GM20000 (cell line): ENCODE measurements at places on chromosomes 1 and 21.
A peak's percentile ranks its signal among the peaks of the same experiment; 100 is the strongest.

- DNase-seq = no peak
Measured at GRCh38 chr1:93322349-93322748, 23.4 kb upstream of the DR1 start.

- no peak for DNase-seq
Measured at GRCh38 chr1:62178372-62178771, 16.3 kb upstream of the L1TD1 start.

DNA sequence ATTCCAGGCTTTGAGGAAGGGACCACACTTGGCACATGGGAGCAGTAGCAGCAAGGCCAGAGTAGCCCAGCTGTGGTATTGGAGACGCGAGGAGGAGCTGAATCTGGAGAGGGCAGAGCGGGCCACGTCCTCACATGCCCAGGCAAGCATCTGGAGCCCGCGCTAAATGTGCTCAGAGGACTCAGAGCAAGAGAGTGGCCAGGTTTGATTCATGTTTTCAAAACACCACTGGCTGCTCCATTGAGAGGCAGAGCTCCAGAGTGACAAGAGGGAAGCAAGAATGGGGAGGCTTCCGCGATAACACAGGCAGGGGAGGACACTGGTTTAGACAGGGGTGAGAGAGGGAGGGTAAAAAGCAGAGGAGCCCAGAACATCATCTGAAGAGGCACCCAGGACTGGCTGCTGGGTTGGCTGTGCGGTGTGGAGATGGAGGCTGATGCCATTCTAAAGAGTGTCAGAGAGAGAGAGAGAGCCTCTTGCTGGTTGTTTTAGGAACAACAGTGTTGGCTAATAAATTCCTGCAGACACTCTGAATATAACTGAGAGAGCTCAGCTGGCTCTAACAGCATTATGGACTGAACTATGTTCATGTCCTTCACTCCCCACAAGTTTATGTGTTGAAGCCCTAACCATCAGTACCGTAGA, 32.3 kb downstream of the RCAN1 start:
- DNase-seq = peak; percentile 61

DNA sequence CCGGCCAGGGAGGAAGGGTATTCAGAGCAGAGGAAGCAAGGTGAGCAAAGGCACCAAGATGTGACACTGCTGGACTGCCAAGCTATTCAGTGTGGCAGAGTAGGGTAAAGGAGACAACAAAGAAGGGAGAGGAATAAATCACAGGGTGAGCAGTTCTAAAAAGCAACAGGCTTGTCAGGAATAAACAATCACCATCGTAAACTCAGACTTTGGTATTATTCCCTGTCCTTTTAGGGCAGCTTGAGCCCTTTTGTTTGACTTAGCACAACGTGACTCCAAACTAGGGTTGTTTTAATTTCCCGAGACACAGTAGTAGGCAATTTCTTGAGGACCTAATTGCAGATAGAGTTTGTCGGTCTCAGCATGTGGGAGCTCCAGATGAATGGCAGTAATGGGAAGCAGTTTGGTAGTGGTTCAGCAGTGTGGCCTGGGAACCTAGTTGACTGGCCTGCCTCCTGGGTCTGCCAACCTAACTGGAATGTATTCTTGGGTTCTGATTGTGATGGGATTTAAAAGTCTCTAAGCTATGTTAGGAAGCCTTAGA, 4.3 kb downstream of the CR1L start:
- DNase-seq = no peak

DNA sequence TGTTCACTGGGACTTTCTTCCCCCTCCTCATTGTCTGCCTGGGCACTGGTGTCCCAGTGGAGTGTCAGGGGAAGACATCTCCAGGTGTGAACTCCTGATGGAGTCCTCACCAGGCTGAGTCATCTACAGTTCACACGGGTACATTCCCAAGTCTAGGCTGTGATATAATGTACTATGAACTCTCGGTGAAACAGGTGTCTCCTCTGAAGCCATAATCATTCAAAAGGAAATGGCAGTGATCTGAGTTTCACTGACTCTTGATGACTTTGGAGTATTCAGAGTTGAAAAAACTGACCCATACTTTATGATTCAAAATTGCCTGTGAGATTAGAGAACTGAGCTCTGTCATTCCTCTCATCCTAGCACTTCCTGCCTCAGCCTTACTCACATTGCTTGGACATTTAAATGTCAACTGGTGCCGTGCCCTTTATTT, 9.1 kb downstream of the LAMC2 start:
- DNase-seq = no peak

GRCh38 chr1:203308328-203308922, 3.1 kb downstream of the BTG2 start:
- DNase-seq = no peak

DNA sequence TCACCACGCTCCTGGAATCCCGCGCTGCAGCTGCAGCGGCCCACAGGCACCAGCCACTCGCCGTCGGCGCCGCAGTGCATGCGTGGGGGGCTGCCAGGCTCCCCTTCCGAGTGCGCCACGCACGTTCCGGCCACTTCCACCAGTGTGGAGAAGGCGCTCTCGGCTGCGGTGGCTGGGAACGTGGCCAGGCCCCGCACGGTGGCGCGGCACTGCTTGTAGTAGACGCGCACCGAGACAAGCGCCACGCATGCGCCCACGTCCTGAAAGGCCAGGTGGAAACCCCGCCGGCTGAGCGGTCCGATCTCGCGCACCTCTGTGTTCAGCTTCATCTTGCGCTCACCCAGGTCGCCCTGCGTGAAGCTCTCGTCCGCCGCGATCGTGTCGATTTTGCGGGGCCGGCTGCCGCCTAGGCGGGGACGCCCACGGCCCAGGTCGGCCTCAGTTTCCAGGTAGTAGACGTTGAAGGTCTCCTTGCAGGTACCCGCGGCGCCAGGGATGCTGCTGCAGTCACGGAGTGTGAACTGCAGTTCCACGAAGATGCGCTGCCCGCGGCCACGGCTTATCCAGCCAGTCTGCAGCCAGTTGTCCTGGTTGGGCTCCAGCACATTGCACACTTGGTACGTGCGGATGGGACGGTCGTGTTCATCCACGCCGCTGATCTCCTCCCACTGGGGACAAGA, 3.4 kb downstream of the EPHA10 start:
- DNase-seq = no peak

- DNase-seq = no peak
Measured at GRCh38 chr1:87685311-87686135, 356.8 kb downstream of the LMO4 start.

GRCh38 chr1:54804471-54805132, 3.5 kb upstream of the TTC22 start:
- no peak for DNase-seq

GRCh38 chr1:240991230-240991629, 365.8 kb downstream of the RGS7 start:
- no peak for DNase-seq

DNA sequence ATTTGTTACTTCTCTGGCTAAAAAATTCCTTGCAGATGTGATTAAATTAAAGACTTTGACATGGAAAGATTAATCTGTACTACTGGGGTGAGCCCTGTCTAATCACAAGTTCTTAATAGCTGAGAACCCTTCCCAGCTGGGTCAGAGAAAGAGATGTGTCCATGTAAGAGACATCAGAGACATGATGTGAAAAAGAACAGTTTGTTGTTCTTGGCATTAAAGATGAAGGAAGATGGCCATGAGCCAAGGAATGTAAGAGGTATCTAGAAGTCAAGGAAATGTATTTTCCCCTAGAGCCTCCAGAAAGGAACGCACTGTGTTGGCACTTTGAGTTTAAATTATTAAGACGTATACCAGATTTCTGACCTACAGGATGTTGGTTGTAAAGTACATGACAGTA, 1271.5 kb upstream of the PRMT6 start:
- no peak for DNase-seq

- no peak for DNase-seq
Measured at GRCh38 chr1:67524143-67525052, 94.2 kb upstream of the SERBP1 start.

DNA sequence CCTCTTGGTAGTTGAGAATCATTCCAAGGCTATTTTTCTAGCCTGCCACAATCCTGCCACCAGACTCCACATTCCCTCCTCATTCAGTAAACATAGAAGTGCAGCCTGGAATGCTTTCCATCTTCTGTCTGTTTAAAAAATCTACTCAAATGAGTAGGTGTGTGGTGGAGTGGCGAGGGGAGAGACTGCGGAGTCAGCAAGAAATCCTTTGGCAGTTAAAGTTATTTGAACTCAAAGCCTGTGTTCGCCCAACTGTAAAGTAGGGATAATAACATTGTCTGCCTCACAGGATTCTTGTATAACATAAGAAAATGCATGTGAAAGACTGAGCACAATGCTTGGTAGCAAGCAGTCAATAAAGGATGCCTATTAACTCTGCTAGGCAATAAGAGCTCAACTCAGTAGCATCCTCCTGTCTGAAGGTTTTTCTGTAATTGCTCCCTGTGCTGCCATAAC, 22.2 kb upstream of the DPT start:
- no peak for DNase-seq

- DNase-seq = no peak
Measured at GRCh38 chr1:177128665-177129281, 35.7 kb downstream of the ASTN1 start.

DNA sequence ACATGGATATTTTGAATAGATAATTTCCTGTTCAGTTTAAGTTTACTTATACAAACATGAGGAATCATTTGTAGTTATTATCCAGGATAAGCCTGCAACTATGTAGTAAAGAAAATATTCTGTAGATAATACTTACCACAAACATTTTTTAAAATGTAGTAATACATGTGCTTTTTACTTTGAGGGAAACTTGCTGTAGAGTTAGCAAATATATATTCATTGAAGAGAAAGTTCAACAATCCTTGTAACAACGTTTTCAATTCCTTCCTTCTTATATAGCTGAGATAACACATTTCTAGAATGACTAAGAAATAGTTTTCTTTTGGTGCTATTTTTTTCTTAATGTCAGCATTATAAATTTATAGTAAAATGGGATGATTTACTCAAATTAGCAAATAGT, 664.6 kb upstream of the ADAMTS5 start:
- DNase-seq = no peak

- no peak for DNase-seq
Measured at GRCh38 chr1:58434607-58435006, 111.9 kb downstream of the OMA1 start.

GRCh38 chr1:204461331-204462228, 33.0 kb downstream of the PIK3C2B start:
- DNase-seq = peak; percentile 44

DNA sequence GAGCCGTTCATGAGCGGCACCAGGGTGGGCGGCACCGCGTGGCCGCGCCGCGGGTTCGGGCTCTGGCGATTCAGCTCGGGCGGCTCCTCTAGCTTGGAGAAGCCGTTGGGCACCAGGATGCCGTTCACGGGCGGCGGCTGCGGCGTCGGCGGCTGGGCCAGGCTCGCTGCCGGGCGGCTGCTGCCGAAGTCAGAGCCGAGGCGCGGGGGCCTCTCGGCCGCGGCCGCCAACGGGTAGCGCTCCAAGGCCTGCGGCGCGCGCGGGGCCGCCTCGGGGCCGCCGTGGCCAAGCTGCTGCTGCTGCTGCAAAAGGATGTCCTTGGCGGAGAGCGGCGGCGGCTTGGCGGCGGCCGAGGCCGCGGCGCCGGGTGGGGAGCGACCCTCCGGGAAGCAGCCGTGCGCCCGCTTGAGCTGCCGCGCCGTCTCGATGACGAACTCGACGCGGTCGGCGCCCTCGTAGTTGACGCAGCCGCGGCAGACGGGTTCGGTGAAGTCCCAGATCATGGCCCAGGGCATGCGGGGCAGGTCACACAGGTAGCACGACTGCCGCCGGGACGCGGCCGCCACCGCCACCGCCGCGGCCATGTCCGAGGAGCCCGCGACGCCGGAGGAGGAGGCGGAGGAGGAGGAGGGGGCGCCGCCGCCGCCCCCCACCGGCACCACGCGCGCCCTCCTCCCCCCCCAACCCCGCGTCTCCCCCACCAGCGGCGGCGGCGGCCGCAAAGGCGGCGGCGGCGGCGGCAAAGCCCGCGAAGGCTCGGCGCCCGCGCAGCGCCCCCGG, 877 bp downstream of the IRF2BP2 start:
- DNase-seq = peak; percentile 67

DNA sequence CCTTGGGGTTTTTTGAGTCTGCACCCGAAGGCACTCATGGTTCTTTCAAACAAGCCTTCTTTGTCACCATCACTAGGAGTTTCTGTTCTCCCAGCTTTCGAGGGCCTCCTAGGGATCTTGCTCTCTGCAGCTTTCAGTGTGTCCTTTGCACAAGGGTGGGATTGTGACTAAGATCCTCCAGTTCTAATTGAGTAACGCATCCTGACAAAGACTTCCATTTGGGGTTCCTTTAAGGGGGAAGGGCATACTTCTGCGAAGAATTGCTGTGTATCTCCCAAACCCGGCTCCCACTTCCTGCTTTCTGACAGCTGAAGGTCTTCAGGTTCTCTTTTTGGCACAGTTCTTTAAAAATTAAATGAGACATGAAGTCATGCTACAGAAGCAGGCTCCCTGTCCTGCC, 139.4 kb downstream of the EDEM3 start:
- DNase-seq = no peak

DNA sequence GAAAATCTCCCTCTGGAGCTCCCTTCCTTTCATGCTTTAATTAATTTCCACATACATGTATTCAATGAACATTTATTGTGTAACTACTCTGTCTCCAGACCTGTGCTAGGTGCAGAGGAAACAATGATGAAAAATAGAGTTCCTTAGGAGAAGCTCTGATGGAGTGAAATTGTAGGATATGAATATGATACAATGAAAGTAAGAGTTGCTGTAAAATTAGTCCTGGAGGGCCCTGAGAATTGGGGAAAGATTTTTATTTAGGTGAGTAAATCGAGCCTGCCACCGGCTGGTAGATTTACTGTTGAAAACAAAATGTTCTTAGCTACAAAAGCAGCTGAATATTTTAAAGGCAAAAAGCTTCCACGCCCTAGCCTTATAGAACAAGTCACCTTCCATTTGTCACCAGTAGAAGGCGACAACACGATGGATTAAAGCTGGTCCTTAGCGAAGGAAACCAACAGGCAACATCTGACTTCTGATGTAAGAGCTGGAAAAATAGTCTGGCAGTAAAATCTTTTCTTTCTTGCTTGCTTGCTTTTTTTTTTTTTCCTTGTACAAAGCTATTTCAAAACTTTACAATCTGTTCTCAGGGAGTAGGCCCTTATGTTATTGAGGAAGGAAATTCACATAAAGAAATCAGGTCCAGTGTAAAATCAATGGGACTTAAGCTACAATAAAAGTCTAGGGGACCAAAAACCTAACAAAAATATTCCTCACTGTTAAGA, 82.0 kb upstream of the ROR1 start:
- peak; percentile 57 for DNase-seq

DNA sequence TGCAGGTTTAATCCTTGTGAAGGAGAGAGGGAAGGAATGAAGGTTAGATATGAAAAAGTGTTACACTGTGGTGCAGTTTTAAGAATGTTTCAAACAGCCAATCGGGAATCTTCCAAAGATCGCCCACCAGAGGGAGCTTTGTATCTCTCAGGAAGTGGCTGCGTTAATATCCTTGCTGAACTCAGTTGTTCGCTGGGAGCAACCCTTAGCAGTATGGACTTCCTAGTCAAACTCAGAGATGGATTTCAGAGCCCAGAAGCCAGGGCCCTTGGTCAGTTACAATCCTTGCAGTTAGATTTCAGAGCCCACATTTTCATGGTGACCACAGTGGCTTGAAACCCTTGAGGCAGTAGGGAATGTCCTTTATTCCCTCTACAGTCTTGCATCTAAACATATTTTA, 136.2 kb downstream of the NTNG1 start:
- no peak for DNase-seq

GRCh38 chr1:16461681-16462080, 21.2 kb downstream of the NECAP2 start:
- no peak for DNase-seq

GRCh38 chr1:203204756-203205155, 18.3 kb upstream of the CHI3L1 start:
- no peak for DNase-seq
